ENCODE measurements at places on chromosomes 4 and X.

DNA sequence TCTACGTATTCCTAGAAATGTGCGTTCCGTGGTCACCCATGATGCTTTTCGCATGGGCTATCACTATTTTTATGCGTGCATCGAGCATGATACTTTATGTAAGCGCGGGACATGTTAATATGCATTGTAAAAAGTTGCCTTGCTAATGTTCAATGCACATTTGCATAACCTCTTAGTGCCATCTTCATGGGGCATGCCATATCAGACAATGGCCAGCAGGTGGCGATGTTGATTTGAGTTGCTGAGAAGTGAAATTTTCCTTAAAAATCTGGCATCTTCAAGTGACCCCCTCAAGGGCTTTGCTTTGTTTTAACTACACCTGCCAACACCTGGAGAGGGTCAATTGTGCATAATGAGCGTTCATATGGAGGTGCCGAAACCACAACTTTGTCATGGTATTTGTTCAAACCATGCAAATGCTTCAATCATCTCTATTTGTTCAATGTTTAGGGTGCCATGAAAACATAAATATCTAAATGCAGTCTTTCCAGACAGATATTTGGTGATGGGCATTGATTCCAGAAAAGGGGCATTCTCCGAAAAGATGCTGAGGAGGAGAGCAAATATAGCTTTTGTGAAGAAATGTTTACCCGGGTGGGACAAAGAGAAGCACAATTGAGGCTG is 833.9 kb upstream of the PRKX start:
- peak; percentile 2 for DNase-seq

GRCh38 chr4:171714791-171715454 is 98.3 kb upstream of the GALNTL6 start:
- no peak for DNase-seq

GRCh38 chr4:35836596-35836995 is 407.7 kb downstream of the ARAP2 start:
- DNase-seq = no peak

GRCh38 chr4:13733817-13734216 is 106.3 kb upstream of the BOD1L1 start:
- no peak for DNase-seq

DNA sequence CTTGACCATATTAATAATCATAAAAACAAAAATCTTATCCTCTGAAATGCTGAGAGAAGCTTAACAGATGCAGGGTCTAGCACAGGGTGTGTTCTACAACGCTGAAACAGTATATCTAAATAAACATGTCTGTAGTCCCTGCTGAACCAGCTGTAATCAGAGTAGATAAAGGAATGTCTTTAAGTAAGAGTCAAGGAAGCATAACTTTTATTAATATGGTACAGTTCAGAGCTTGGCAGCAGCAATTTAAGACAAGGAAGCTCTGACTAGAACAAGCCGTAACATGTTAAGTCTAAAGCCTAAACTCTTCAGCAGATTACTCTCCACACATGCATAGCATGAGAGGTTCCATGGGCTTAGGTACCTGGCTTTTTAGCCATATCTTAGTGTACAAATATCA is 36.1 kb downstream of the NFKB1 start:
- DNase-seq = no peak

DNA sequence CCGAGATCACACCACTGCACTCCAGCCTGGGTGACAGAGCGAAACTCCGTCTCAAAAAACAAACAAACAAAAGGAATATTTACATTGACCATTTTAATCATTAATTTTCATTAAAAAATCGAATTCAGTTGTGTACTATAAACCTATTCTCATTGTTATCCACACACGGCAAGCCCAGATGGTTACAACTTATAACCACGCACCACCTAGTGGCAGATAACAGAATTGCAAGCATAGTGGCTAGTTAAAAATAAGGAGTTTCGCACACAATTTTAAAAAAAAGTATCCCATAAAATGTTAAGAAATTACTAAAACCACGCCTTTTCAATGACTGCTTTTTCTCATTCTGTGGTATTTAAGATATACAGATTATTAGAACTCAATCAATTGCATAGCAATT is 25.4 kb downstream of the MBNL3 start:
- DNase-seq = no peak

DNA sequence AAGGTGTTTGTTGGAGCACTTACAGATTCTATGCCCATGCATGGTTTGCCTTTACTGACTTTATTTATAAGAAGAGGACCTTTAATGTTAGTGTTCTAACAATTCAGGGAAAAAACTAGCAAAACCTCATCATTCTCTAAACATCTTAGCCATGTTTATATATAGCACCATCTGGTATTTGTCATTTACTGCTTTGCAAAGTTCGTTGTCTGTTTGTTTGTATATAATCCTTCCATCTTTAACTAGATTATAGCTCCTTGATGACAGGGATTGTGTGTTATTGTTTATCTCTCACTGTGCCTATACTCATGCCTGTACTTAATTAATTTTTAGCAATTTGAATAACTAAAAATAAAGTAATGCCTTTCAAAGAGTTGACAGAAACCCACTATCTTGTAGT is 170.6 kb upstream of the PACRGL start:
- DNase-seq = no peak

GRCh38 chr4:2794486-2795299 is 1.8 kb downstream of the SH3BP2 start:
- DNase-seq = no peak

- no peak for DNase-seq
Observed at GRCh38 chr4:35491093-35491492, 753.2 kb downstream of the ARAP2 start.

DNA sequence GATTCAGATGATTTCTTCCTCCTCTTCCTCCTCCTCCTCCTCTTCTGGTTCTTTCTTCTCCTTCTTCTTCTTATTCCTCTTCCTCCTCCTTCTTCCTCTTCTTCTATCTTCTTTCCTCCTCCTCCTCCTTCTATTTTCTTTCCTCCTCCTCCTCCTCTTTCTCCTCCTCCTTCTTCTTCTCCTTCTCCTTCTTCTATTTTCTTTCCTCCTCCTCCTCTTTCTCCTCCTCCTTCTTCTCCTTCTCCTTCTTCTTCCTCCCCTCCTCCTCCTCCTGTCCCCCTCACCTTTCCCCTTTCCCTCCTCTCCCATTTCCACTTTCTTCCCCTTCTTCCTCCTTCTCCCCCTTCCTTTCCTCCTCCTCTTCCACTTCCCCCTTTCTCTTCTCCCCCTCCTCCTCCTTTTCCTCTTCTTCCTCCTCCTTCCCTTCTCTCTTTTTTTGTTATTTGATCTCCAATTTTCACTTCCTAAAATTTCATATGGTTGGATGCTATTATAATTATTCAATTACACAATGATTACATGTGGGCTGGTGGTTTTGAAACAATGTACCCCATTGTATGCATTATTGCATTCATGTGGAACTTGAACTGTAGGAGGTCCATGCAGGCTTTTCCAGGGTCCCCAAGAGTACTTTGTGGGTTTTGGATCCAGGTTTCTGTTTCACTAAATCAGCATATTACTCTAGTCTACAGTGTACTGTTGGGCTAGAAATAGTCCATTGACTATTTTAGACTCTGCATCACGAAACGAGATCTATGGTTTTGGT is 68.1 kb downstream of the SORBS2 start:
- no peak for DNase-seq

- no peak for DNase-seq
Observed at GRCh38 chr4:147823130-147823529, 91.2 kb downstream of the ARHGAP10 start.

DNA sequence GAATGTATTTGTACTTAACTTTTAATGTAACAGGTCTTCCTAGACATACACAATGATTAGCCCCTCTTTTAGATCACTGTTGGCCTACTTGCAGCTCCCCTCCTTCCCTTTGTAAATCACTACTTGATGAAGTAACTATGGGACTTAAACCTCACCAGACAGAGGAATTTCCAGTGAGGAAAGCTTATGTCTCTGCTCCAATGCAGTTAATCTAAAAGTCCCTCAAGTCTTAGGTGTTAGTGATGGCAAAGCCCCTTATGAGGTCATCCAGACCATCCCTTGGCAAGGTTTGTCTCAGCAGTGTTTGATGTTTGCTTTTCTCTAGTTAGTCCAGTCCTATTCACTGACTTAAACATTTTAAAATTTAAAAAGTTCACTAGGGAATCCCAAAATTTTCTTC is 877.3 kb upstream of the INTU start:
- DNase-seq = no peak

DNA sequence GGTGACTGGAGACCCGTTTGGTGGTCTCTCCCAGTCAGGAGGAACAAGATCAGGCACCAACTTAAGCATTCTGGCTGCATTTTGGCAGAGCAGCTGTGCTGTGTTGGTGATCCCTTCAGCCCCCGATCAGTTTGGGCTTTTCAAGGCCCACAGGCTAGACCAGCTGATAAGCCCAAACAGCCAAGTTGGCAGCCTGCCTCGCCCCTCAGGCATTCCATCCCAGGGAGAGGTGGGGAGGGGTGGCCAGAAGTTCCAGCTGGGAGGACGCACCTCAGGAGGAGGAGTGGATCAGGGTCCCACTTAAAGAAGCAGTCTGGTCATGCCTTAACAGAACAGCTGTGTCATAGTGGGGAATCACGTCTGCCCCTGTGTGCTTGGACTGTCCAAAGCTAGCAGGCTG is 105.8 kb downstream of the CHIC1 start:
- no peak for DNase-seq

DNA sequence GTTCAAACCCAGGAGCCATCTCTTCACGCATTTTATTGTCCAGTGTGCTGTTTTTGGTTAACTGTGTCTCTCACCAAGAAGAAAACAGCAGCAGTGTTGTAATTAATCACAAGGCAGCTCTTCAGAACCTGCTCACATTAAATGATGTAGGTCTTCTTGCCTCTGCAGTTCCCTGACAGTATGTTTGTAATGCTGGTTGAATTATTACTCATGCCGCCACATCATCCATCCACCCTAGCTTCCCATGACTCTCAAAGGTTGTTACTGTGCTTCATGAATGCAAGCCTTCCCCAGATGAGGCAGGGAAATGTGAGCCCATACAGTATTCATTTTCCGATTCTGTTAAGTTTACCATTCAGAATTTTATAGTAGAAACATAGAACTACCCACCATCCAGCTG is 17.4 kb downstream of the TLR10 start:
- DNase-seq = no peak

- no peak for DNase-seq
Observed at GRCh38 chr4:61149278-61149677, 50.8 kb upstream of the ADGRL3 start.

- DNase-seq = no peak
Observed at GRCh38 chr4:71300964-71301363, 37.9 kb upstream of the SLC4A4 start.

GRCh38 chr4:75790024-75790423 is 65.6 kb downstream of the USO1 start:
- no peak for DNase-seq

DNA sequence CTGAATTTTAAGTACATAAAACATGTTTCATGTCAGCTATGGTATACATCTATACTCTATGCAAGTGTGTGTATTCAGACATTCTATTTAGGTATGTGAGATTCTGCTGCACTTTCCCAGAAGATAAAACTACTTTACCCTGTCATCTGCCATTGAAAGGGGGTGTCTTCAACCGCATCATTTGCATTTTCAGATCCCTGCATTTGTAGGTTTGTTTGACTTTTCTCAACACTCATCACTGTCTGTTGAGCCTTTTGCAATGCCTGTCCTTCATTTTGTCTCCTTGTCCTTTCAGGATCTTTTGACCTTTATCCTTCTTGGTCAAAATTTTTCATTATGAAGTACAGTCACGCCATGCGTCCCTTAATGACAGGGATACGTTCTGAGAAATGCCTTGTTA is 103.5 kb downstream of the TMA16 start:
- DNase-seq = no peak

- no peak for DNase-seq
Observed at GRCh38 chr4:56662782-56663468, 18.2 kb downstream of the HOPX start.

- no peak for DNase-seq
Observed at GRCh38 chrX:46994096-46994495, 81.9 kb downstream of the JADE3 start.

DNA sequence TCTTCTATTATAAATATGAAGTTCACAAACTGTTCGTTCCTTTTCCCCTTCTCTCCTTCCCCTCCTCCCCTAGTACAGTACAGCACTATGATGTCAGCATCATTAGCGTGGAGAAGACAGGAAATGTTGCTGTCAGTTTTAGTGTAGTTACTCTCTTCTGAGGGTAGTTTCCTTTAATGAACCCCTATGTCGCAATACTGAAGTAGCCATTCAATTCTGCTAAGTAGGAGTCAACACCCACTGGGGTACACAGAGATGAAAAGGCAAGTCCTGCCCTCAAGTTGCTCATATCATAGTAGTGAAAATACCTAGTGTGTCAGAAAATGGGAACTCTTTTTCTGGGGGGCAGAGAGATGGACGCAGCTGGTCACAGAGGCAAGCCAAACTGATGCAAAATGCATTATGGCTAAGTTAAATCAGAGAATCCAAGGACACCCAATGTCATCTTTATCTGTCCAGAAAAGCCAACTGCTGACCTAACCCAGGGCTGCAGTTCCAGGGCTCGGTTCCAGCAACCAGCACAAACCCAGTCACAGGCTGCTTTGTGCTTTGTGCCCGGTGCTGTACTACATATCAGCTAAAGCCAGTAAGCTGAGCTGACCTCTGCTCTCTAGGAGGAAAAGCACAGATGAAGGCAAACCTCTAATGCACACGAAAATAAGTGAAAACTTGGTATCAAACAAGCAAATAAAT is 31.5 kb downstream of the GRIA3 start:
- no peak for DNase-seq

DNA sequence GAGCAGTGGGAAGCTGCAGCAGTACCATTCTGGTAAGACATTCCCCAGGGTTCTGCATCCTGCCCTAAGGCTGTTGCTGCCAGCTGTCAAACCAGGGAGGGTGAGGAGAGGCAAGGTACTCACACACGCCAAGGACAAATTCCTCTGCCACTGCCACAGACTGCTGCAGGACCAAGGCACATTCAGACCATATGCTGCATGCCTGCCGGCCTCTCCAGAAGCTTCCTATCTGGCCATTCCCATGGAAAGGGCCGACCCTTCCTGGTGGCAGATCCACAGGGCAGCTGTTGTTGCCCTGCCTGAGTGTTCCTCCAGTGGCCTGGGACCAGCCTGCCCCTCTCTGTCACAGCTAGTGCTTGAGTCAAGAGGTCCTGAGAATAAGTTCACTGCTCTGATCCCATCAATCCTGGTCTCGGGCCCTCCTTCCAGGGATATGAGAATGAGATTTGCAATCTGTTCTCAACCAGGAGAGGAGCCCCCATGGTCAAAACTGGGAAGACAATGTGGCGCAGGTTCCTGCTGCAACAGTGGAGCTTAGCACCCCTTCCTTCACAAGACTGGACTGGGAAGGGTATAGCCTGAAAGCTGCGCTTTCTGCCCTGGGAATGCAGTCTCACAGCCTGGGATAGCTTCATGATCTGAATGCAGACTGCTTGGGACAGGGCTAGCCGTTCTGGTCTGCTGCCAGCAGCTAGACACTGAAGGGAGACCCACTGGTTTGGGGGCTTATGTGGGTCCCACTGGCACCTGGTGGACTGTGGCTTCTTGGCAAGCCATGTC is 342.5 kb upstream of the NDST3 start:
- no peak for DNase-seq

- DNase-seq = peak; percentile 26
Observed at GRCh38 chr4:89509708-89510281, 202.2 kb upstream of the GPRIN3 start.

- DNase-seq = peak; percentile 40
Observed at GRCh38 chrX:13487731-13488505, 81.5 kb upstream of the EGFL6 start.

All from stimulated activated naive CD8-positive, alpha-beta T cell treated with anti-CD3 and anti-CD28 coated beads, Interleukin-15, amount 100 ng/mL, for 72 hours (primary cell).